ENCODE measurements at places on chromosomes 4 and X.

- DNase-seq: no peak
Observed at GRCh38 chr4:20159516-20159915, 92.2 kb upstream of the SLIT2 start.

GRCh38 chrX:54560411-54560810 lies 30.4 kb downstream of the GNL3L start:
- no peak for DNase-seq

DNA sequence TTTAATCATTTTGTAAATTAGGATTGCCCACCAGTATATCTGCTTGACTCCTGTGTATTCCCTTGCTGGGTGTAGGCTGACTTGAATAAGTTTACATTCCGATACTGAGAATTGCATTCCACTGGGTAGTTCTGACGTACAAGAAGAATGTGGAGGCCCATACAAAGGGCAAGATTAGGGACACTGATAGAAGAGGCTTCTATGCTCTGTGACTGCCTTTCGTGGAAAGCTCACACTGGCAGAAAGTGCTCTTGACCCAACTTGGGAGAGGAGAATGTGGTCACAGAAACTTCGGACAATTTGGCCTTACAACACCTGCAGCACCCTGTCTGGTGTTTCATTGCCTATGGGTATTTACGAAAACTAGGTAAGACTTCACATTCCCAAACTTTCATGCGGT lies 126.3 kb downstream of the RAPGEF2 start:
- DNase-seq: peak; percentile 15

- no peak for DNase-seq
Observed at GRCh38 chrX:31185884-31186283, 114.0 kb upstream of the FTHL17 start.
